Vagina (tissue), 2 donors: ENCODE measurements at places on chromosomes 5 and 9. TPM values are rescaled to one million over a fixed set of nuclear protein-coding genes. Genes with fewer than 3 reads are reported as not detected.

- H3K27me3 ChIP-seq = no peaks in the 10 kb centered on the region
- H3K36me3 ChIP-seq = no peaks in the 10 kb centered on the region
- DNase-seq = no peak
- no peak overlapping the region for H3K27ac ChIP-seq
- no peaks in the 10 kb centered on the region for H3K4me1 ChIP-seq
These were observed 26.7 kb downstream of the XRCC4 start for GRCh38 chr5:83104021-83104420.

DNA sequence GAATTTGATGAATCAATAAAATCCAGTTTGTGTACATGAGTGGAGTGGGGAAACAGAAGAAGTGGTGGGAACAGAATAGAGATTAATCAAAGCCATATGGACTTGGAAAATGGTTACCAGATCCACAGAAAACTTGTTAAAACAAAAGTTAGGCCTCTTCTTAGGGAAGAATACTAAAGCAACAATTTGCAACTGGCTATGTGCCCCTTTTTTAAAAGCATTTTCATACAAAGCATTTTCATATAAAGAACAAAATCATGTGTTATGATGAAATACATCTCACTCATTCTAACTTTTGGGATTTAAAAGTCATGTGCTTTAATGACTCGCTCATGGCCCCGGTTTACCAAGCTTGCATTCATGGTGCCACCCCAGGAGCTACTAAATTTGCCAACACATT lies 276.9 kb downstream of the EFNA5 start:
- H3K36me3 ChIP-seq = no peaks in the 10 kb centered on the region
- H3K27me3 ChIP-seq = no peaks in the 10 kb centered on the region
- H3K4me3 ChIP-seq = no peak overlapping the region
- no peak for DNase-seq
- peaks cover 46% of the 10 kb centered on the region for H3K4me1 ChIP-seq

Gene ORM2
- total RNA-seq = not detected

Gene ZNF367
- 0.74 TPM for total RNA-seq

Gene KCNIP1
- total RNA-seq = not detected

DNA sequence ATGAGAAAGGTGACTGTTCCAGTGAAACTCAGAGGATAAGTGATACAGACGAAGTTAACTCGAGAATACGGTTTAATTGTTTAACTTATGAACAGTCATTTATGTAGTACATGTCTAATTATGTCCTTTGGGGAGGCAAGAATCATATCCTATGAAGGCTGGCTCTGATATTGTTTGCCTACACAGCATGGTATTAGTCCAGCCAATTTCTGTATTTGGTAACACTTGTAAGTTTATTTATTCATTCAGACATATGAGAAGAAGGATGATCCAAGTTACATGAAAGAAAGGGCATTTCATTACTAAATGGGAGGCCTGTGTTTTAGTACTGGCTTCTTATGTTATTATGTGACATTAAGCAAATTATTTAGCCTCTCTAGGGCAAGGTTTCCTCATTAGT lies 199.7 kb downstream of the NNT start:
- H3K4me1 ChIP-seq = no peaks in the 10 kb centered on the region
- no peaks in the 10 kb centered on the region for H3K27me3 ChIP-seq
- no peak overlapping the region for H3K4me3 ChIP-seq
- no peak overlapping the region for H3K27ac ChIP-seq
- no peak for DNase-seq

GRCh38 chr5:96487859-96488258 lies 54.8 kb upstream of the PCSK1 start:
- H3K27ac ChIP-seq = no peak overlapping the region
- DNase-seq = no peak
- no peaks in the 10 kb centered on the region for H3K27me3 ChIP-seq

GRCh38 chr9:134360897-134361296 lies 34.6 kb downstream of the RXRA start:
- no peaks in the 10 kb centered on the region for H3K36me3 ChIP-seq
- DNase-seq = no peak
- no peaks in the 10 kb centered on the region for H3K27me3 ChIP-seq
- H3K27ac ChIP-seq = peak overlapping the region; percentile 57
- no peak overlapping the region for H3K4me3 ChIP-seq

Gene DMRTA1
- 0.25 TPM for total RNA-seq

DNA sequence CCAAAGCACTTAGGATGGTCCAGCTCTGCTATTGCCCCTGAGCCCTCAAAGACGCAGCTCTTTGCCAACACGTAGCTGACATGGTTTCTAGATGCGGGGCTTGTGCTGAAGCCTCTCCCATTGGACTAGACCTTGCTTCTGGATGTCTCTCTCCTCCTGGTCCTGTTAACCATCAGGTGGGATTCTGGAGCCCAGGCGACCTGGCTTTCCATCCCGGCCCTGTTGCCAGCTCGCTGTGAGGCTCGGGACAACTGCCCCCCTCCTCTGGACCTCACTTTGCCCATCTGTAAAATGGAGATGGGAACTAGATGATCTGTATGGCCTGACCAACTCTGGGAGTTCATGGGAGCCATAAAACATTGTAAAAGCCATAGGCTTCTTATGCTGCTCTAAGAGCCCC lies 4.0 kb downstream of the DBH start:
- no peak overlapping the region for H3K4me3 ChIP-seq
- H3K27me3 ChIP-seq = no peaks in the 10 kb centered on the region
- DNase-seq = no peak
- no peaks in the 10 kb centered on the region for H3K36me3 ChIP-seq

GRCh38 chr9:119907056-119907455 lies 537.8 kb upstream of the BRINP1 start:
- H3K27me3 ChIP-seq = no peaks in the 10 kb centered on the region
- no peak overlapping the region for H3K27ac ChIP-seq
- H3K36me3 ChIP-seq = no peaks in the 10 kb centered on the region
- no peak overlapping the region for H3K4me3 ChIP-seq

DNA sequence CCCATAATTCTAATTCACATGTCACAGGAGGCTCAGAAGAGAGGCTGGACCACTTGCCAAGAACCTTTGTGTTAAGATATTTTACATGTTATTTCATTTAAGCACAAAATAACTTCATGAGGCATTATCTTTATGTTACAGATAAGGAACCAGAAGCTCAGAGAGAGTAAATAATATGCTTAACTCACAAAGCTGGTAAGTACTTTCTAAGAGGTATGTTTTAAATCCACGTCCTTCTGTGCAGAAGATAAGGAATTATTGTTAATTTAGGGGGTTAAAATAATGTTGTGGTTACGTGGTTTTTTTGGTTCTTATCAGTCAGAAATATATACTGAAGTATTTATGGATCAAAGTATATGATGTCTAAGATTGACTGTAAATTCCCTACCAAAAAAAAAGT lies 8.0 kb downstream of the STRBP start:
- H3K4me3 ChIP-seq = no peak overlapping the region
- H3K4me1 ChIP-seq = no peaks in the 10 kb centered on the region
- H3K27me3 ChIP-seq = no peaks in the 10 kb centered on the region
- DNase-seq = no peak

Gene ADCY2
- total RNA-seq = 18.4 TPM

- DNase-seq = no peak
- H3K27ac ChIP-seq = peak overlapping the region; percentile 61
- no peak overlapping the region for H3K4me3 ChIP-seq
- no peaks in the 10 kb centered on the region for H3K27me3 ChIP-seq
These were observed 39.7 kb upstream of the SPRY4 start for GRCh38 chr5:142364251-142365145.

DNA sequence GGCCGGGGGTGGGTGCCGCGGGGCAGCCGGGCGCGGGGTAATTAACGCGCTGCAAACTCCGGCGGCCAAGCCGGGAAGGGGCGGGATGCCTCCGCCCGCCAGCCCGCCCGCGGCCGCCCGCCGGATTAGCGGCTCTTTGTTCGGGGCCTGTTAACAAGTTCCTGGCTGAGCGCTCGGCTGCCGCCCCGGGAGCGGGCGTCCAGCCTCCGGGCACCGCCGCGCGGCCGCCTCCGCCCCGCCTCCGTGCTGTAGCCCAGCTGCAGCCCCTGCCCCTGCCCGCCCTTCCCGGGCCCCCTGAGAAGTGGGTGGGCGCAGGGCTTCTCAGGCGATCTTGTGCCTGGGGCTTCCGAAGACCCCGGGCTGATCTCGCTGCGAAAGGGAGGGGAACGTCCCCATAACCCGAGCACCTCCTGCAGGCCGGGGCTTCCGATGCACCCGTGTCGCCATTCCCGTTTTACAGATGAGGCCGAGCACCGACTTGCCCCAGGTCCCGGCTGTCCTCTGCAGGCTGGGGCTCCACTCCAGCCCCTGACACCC lies 7.5 kb downstream of the UNC5A start:
- H3K4me1 ChIP-seq = peaks cover 17% of the 10 kb centered on the region
- no peaks in the 10 kb centered on the region for H3K27me3 ChIP-seq
- H3K27ac ChIP-seq = no peak overlapping the region
- H3K4me3 ChIP-seq = peak overlapping the region; percentile 33

Gene FOXD4
- total RNA-seq = not detected

DNA sequence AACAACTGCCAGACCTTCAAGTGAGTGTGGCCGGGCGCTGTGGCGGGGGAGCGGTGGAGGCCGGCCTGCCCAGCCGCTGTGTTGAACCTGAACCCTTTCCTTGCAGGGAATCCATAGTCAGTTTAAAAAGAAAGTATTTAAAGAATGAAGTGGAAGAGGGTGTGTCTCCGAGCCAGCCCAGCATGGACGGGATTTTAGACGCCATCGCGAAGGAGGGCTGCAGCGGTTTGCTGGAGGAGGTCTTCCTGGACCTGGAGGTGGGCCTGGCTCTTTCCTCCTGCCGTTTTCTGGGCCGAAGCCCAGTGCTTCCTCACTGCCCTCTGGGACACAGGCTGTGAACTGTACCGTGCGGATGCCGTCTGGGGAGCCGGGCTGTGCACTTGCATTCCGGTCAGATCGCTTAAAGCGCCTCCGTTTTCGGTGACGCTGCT lies 19.1 kb downstream of the EXOC3 start:
- H3K4me3 ChIP-seq = no peak overlapping the region
- DNase-seq = no peak
- H3K27me3 ChIP-seq = no peaks in the 10 kb centered on the region
- peaks cover 17% of the 10 kb centered on the region for H3K4me1 ChIP-seq
- peaks cover 67% of the 10 kb centered on the region for H3K36me3 ChIP-seq

Gene ANKRD18B
- 5.9 TPM for total RNA-seq

Gene LEAP2
- 4.2 TPM for total RNA-seq

- H3K27me3 ChIP-seq = no peaks in the 10 kb centered on the region
- H3K4me3 ChIP-seq = no peak overlapping the region
- no peak overlapping the region for H3K27ac ChIP-seq
These were observed 114.7 kb downstream of the TAF11L14 start for GRCh38 chr5:17748941-17749340.

- no peak overlapping the region for H3K4me3 ChIP-seq
- peak overlapping the region; percentile 87 for H3K27ac ChIP-seq
- DNase-seq = no peak
- peaks cover 19% of the 10 kb centered on the region for H3K4me1 ChIP-seq
- no peaks in the 10 kb centered on the region for H3K27me3 ChIP-seq
These were observed 4.0 kb downstream of the PAPPA start for GRCh38 chr9:116157436-116158138.

GRCh38 chr5:67238191-67238590 lies 41.6 kb upstream of the CD180 start:
- H3K27me3 ChIP-seq = no peaks in the 10 kb centered on the region

DNA sequence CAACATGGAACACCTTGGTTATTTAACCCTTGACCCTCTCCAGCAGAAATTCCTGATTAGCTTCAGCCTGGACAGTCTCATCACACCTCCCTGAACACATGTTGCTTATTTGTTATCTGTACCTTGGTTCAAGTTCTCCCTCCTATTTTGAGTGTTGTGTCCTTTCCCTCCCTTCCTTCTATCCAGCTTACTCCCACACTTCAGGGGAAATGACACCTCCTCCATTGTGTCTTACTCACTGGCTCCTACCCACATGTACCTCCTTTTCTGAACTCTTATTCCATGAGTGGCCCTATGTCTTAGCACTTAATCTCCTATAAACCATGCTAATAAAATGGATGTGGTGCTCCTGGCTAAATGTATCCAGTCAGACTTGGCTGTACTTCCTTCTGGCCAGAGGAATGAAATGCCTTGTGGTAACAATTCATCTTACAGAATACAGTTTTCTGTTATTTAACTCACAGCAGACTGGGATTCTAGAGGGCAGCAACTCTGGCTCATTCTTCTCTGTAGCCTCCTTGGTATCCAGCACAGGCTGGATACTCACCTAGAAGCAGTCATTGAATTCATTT lies 11.2 kb downstream of the LIX1 start:
- H3K27me3 ChIP-seq = no peaks in the 10 kb centered on the region
- no peak overlapping the region for H3K4me3 ChIP-seq
- no peak overlapping the region for H3K27ac ChIP-seq
- no peaks in the 10 kb centered on the region for H3K4me1 ChIP-seq
- DNase-seq = no peak
- no peaks in the 10 kb centered on the region for H3K36me3 ChIP-seq

Gene CLIC3
- total RNA-seq = 23.6 TPM
